ENCODE measurements at places on chromosomes 6 and 20. TPM values are rescaled to one million over a fixed set of nuclear protein-coding genes. Genes with fewer than 3 reads are reported as not detected.

DNA sequence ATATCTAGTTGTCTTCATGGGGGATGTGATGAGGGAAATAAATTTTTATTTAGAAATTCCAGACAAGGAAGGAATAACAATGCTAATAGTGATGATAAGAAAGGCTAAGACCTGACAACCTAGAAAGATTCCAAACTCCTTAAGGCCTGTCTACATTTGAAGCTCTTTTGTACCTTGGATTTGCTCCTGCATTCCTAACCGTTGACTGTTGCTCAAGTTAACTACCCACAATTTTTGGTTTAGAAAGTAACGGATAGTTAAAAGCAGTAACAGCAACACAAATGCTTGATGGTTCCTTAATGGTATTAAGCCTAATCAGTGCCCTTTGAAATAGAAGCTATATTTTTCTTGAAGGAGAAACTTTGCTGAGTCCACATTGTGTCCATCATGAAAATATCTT, 52.9 kb downstream of the TRMT11 start:
- H3K36me3 ChIP-seq = peaks cover 7% of the 10 kb centered on the region
- H3K27ac ChIP-seq = no peak overlapping the region
- no peaks in the 10 kb centered on the region for H3K27me3 ChIP-seq

DNA sequence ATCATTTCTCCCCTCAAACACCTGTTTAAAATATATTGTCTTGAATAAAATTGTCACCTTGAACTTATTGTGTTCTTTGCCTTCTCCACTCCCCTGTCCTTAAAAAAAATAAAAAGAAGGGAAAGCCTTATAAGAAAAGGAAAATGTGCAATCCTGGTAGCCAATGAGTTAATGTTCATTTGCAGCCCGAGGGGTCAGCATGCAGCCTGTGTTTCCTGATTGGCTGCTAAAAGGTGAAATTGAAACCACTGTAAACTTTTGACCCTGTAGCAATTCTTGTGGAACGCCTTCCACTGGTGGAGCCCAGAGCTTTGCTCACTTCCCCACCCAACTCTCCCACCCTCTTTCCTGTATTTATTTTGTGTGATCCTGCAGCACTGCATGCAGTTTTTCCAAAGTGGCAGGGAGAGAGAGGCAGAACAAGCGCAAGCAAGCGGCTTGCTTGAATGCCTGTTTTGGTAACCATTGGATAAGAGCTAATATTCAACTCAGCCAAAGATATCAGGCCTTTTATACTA, 74.9 kb downstream of the NCOA3 start:
- peaks cover 4% of the 10 kb centered on the region for H3K36me3 ChIP-seq
- H3K27me3 ChIP-seq = no peaks in the 10 kb centered on the region
- peaks cover 28% of the 10 kb centered on the region for H3K4me1 ChIP-seq
- peak overlapping the region; percentile 59 for H3K4me3 ChIP-seq
- peak overlapping the region; percentile 33 for H3K27ac ChIP-seq

DNA sequence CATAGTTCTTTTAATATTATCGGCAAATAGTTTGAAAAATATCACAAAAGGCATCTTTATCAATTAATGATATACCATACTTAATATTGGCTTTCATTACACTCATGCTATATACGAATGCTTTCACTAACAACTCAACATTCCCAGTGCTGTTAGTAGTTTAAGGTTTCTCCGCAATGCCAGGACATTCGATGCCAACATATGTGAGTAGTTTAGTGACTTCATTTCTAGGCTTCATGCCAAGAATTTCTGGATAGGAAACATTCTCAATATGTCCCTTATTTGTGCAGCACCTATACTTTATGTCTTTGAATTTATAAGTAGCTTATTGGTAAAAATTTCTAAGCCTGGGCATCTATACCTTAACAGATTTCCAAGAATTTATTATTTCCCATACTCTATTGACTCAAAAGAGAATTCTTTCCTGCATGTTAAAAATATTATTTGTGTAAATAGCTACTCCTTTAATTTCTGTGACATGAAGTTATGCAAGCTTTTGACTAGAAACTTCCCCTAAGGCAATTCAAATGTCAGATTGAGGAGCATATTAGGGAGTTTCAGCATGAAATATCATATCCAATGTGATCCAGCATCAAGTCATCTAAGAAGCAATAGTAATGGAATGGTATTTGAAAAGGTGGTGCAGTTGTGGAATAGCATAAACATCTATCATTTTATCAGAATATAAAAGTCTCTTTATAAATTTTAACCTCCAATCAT, 236.0 kb upstream of the STXBP5 start:
- peak; percentile 93 for DNase-seq
- no peaks in the 10 kb centered on the region for H3K36me3 ChIP-seq
- H3K27ac ChIP-seq = no peak overlapping the region
- 0 out of 2 replicates have a peak overlapping the region, but pooled peaks have one; percentile 10 for H3K4me3 ChIP-seq

- H3K4me1 ChIP-seq = peaks cover 18% of the 10 kb centered on the region
- H3K27ac ChIP-seq = peak overlapping the region; percentile 66
- DNase-seq = peak; percentile 90
- H3K27me3 ChIP-seq = no peaks in the 10 kb centered on the region
- no peak overlapping the region for H3K4me3 ChIP-seq
Measured at GRCh38 chr20:18314786-18315406, 26.6 kb downstream of the ZNF133 start.

The MYLK4 gene
- 0.20 TPM for polyA plus RNA-seq

The PRDM13 gene
- polyA plus RNA-seq = not detected

The RALY gene
- polyA plus RNA-seq = 113 TPM

DNA sequence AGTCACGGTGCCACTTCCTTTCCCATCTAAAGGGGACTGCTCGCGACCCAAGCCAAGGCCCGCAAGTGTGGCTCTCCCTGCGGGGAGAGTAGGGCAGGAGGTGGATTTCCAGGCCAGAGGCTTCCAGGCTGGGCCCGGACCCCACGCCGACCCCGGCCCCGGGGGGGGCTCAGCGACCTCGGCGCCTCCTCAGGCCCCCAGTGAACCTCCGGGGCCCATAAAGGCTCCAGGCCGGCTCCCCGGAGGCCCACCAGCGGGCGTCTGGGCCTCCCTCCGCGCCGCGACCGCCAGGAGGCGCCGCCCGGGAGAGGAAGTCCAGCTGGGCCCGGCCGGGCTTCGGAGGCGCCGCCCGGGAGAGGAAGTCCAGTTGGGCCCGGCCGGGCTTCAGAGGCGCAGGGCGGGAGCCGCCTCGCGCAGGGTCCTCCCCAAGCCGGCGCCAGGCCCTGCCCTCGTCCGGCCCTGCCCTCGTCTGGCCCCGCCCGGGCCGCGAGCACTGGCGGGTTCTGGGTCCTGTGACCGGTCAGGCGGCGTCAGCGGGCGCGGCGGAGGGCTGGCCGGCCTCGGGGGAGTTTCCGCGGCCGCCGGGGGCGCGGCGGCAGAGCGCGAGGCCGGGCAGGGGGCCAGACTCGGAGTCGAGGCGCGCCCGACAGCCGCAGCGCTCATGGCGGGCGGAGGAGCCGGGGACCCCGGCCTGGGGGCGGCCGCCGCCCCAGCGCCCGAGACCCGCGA, at the start of gene RAB32:
RAB32 (plus strand) TSS at position 623 of the 729 bp plus-strand sequence; CDS start at position 662, 39 bp downstream.
- peak; percentile 99 for DNase-seq
- H3K4me1 ChIP-seq = peaks cover 22% of the 10 kb centered on the region
- no peaks in the 10 kb centered on the region for H3K36me3 ChIP-seq
- H3K4me3 ChIP-seq = peak within 1 kb of the TSS; percentile 84
- H3K27me3 ChIP-seq = no peaks in the 10 kb centered on the region

DNA sequence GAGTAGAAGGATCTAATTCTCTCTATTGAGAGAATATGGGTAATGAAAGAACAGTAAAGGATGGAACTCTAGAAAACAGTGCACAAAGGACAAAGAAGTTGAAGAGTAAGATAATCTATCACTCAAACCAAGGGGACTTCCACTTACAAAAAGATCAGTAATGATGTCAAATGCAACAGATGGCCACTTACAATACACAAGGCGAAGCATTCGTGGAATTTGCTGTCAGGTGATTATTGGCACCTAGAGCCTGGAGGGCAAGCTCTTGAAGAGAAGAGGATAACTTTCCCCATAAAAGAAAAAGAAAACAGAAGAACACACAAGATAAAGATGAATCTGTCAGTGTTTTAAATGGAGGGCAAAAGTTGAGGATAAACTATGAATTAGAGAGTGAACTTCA, 256.0 kb upstream of the TCF21 start:
- peaks cover 32% of the 10 kb centered on the region for H3K4me1 ChIP-seq
- DNase-seq = no peak
- no peak overlapping the region for H3K4me3 ChIP-seq
- H3K27ac ChIP-seq = peak overlapping the region; percentile 53
- H3K36me3 ChIP-seq = no peaks in the 10 kb centered on the region
- no peaks in the 10 kb centered on the region for H3K27me3 ChIP-seq

The PHACTR3 gene
- not detected for polyA plus RNA-seq

- H3K36me3 ChIP-seq = no peaks in the 10 kb centered on the region
- 0 out of 2 replicates have a peak, but pooled peaks cover 7% of the 10 kb centered on the region for H3K4me1 ChIP-seq
- H3K4me3 ChIP-seq = no peak overlapping the region
- H3K27me3 ChIP-seq = no peaks in the 10 kb centered on the region
- H3K27ac ChIP-seq = no peak overlapping the region
Measured at GRCh38 chr6:129359811-129360681, 349.9 kb downstream of the ARHGAP18 start.

DNA sequence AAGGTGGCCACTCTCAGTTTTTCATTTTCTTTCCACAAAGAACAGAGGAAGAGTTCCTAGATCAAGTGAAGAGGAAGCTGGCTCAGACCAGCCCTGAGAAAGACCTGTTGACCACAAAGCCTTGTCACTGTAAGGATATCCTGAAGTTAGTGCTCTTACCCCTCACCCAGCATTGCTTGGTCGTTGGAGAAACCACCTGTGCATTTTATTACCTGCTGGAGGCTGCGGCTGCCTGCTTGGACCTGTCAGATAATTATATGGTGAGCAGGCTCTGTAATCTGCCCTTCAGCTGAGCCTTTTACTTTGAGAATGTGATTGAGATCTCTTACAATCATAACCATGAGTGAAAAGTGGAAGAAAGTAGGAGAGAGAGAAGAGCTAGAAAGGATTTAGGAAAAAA, 21.9 kb downstream of the TREML1 start:
- DNase-seq = no peak
- no peak overlapping the region for H3K27ac ChIP-seq
- H3K27me3 ChIP-seq = no peaks in the 10 kb centered on the region
- H3K36me3 ChIP-seq = no peaks in the 10 kb centered on the region

GRCh38 chr6:168469521-168469920, 28.5 kb downstream of the SMOC2 start:
- H3K27me3 ChIP-seq = no peaks in the 10 kb centered on the region
- no peak overlapping the region for H3K4me3 ChIP-seq
- no peak for DNase-seq
- H3K36me3 ChIP-seq = no peaks in the 10 kb centered on the region
- no peak overlapping the region for H3K27ac ChIP-seq
- H3K4me1 ChIP-seq = no peaks in the 10 kb centered on the region

GRCh38 chr6:150191809-150192208, 49.0 kb downstream of the PPP1R14C start:
- no peak overlapping the region for H3K27ac ChIP-seq
- peak; percentile 60 for DNase-seq
- no peak overlapping the region for H3K4me3 ChIP-seq
- no peaks in the 10 kb centered on the region for H3K36me3 ChIP-seq
- H3K27me3 ChIP-seq = no peaks in the 10 kb centered on the region

The ISM1 gene
- not detected for polyA plus RNA-seq

The HIVEP2 gene
- polyA plus RNA-seq = 8.3 TPM

The SMIM8 gene
- 7.2 TPM for polyA plus RNA-seq

DNA sequence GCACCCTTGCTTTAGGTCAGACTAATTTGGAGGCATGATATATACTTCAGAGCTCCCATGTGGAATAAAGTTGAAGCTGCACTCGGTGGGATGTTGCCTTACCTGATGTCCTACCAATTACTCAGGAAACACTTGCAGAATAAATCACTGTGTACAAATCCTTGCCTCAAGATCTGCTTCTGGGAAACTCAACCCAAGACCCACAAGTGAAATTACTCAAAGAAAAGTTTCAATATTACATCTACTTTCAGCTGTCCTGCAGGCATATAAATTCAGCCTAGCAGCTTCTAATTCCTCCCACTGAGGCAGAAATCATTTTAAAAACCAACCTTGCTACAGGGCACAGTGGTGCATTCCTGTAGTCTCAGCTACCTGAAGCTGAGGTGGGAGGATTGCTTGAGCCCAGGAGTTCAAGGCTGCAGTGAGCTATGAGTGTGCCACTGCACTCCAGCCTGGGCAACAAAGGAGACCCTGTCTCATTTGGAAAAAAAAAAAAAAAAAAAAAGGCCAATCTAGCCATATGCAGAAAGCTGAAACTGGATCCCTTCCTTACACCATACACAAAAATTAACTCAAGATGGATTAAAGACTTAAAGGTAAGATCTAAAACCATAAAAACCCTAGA, 20.7 kb upstream of the DCDC2 start:
- no peak for DNase-seq
- no peaks in the 10 kb centered on the region for H3K36me3 ChIP-seq

- peak; percentile 56 for DNase-seq
- no peaks in the 10 kb centered on the region for H3K36me3 ChIP-seq
- no peaks in the 10 kb centered on the region for H3K27me3 ChIP-seq
- H3K4me3 ChIP-seq = peak overlapping the region; percentile 94
Measured at GRCh38 chr6:89818977-89819335, 638 bp downstream of the MDN1 start.

GRCh38 chr6:79394690-79395089, 142.5 kb downstream of the LCA5 start:
- no peaks in the 10 kb centered on the region for H3K27me3 ChIP-seq
- no peaks in the 10 kb centered on the region for H3K36me3 ChIP-seq
- H3K27ac ChIP-seq = no peak overlapping the region
- no peak overlapping the region for H3K4me3 ChIP-seq
- DNase-seq = no peak
